Activated naive CD8-positive, alpha-beta T cell treated with anti-CD3 and anti-CD28 coated beads, Interleukin-2, amount 10 ng/mL, durations not matched to agents 7 days and 5 days (primary cell): ENCODE measurements at places on chromosomes 1 and 21.

GRCh38 chr1:230575886-230576500, 66.3 kb upstream of the COG2 start:
- DNase-seq = no peak

DNA sequence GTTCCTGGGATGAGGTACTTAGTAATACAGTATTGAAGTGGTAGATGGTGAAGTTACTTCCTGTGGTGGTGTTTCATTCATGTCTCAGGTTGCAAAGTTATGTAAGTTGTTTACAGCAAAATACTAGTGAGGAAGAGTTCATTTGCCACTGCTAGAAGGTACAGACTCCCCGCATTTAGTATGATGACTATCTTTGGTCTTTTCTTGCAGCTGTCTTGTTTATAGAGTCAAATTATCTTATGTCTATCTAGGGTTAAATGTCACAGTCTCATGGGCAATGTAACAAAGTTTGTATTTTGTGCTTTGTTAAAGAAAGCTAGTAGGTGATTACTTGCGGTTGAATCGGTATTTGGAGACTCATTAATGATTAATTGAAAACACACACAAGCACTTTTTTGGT, 50.2 kb downstream of the LRRC8D start:
- DNase-seq = no peak

GRCh38 chr1:54996869-54997710, 1.6 kb upstream of the BSND start:
- DNase-seq = no peak

DNA sequence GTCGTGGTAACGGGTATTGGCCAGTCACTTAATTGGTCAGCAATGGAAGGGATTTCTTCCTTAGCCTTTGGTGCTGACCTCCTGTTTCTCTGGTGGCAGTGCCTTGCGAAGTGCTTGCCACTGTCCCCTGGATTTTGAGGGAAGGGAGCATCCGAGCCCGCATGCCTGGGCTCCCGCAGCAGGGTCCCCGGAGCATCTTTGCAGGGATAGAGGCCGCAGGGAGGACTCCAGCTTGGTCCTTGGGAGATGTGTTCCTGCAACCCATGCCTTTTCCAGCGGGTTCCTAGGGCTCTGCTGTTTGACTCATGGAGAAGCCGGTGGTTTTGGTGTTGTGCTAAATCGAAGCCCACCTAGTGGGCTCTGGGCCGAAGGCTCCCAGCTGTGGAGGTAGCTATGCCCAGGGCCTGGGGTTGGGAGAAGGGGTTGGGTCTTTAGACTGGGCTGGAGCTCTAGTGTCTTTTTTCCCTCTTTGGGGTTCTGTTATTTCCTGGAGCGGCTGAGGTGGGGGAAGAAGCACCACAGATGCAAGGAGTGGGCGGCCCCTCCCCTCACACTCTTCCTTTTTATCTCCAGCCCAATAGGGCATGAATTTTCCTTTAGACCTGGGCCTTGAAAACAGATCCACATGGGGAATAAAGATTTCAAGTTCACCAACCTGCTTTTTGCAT, 39.0 kb downstream of the PIK3CD start:
- no peak for DNase-seq

DNA sequence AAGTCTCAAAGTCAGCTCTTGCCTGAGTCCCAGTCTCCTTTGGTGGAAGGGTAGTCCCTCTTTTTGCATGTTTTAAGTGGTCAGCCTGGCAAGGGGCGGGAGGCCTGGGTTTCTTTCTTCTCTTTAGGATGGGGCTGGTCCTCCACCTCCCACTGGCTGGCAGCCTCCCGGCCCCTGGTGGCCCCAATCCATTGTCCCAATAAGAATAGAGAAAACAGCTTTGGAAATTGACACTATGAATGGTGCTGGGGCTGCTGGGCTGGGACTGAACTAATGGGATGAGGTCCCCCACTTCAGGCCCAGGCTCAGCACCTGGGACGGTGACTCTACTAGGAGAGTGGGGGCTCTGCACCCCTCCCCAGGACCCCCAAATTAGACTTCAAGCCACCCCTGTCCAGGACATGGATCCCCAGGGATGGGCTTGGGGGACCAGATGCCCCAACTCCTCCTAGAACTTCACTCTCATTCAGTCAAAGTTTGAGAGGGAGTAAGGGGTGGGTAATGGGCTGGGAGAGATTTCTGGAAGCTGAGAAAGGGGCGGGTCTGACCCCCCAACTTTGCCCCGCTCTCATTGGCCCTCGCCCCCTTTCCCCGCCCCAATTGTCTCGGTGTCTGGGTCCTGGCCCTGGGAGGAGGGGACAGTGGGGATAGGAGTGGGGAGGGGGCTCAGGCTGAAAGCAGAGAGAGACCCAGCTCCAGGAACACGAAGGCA, 18.2 kb downstream of the SLC27A3 start:
- peak; percentile 25 for DNase-seq

- DNase-seq = no peak
These were observed 29.8 kb downstream of the MAPKAPK2 start for GRCh38 chr1:206714331-206715058.

DNA sequence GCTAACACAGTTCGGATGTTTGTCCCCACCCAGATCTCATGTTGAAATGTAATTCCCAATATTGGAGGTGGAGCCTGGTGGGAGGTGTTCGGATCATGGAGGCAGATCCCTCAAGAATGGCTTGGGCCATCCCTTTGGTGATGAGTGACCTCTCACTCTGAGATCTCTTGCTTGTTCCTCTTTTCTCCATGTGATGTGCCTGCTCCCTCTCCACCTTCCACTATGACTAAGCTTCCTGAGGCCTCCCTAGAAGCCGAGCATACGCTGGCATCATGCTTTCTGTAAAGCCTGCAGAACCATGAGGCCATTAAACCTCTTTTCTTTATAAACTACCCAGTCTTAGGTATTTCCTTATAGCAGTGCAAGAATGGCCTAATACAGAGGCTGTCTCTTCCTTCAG, 8.1 kb upstream of the PLA2G5 start:
- no peak for DNase-seq

- no peak for DNase-seq
These were observed 19.6 kb downstream of the CDKN2C start for GRCh38 chr1:50989694-50990093.

DNA sequence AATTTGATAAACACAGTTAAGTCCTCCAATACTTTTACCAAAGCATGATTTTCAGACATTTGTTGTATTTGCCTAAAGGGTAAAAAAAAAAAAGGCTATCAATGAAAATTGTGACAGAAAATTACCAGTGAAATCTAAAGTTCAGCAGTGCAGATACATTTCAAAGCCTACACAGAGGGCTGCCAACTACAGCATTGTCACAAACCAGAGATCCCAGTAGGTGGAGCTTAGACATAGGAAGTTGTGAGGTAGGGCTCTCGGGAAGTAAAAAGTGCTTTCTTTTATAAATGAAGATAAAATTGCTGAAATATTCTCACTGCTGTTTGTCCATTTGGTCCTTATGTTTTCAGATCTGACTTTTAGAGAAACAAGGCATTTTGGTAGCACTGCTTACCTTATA, 123.0 kb downstream of the DYRK1A start:
- DNase-seq = no peak

- no peak for DNase-seq
These were observed 5.8 kb downstream of the OLIG1 start for GRCh38 chr21:33075596-33076195.

GRCh38 chr1:94658221-94658620, 116.7 kb upstream of the F3 start:
- DNase-seq = no peak

DNA sequence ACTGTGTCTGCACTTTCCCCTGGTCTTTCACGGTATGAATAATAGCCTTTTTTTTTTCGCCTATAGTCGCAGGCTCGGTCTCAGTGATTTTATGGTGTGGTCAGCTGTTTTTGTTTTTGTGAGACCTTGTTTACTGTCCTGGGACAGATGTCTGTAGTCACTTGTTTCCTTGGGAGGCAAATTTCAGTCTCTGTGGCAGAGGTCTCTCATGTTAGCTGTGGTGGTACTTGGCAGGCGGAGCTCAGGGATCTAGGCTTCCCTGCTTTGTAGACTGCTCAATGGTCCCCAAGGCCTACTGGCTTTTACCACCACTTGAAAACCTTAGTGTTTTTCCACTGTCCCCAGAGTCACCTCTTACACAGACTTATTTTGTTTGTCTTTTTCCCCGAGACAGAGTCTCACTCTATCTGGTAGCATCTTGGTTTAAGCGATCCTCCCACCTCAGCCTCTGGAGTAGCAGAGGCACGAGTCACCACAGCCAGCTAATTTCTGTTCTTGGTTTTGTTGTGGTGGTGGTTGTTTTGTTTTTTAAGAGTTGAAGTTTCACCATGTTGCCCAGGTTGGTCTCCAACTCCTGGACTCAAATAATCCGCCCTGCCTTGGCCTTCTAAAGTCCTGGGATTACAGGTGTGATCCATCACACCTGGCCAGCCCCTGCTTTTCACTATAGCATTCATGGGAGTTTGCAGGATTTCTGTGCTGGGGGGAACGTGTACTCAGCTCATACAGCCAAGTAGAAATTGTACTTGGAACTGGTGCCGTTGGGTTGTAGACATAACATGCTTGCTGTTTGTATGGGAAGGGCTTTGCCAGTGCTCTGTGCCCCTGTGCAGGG, 10.3 kb downstream of the RNU1-2 start:
- DNase-seq = peak; percentile 27

GRCh38 chr1:44785029-44785380, 3.0 kb downstream of the BEST4 start:
- DNase-seq = no peak

DNA sequence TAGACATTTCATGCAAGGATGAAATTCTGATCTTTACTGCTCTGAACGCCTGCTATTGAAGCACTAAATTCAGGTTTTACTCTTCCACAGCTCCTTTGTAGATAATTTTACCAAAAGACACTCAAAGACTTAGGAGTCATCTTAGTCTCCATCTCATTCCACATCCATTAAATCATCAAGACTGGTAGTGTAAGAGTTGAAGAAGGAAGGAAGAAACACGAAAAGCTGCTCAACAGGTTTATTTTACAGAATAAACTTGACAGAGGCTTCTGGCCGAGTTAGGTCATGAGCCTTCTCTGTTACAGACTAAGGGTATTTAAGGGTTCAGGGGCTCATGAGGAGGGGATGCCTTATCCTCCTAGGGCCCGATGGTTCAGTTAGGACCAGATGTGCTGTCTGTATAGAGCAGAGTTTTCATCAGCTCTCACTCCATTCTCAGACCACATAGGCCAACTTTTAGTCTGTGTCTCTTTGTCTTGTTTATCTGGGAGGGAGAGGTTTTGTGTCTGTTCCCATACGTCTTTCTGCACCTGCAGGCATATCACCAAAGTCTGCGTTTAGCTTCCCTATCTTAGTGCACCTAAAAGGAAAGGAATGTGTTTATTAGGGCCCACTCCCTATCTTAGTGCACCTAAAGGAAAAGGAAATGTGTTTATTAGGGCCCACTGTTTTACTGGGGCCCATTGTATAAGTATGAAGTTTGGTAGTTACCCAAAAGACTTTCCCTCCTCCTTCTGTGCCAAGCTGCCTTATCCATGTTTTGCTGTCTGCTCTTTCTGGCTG, 57.4 kb upstream of the RGS18 start:
- no peak for DNase-seq

- no peak for DNase-seq
These were observed 35.8 kb upstream of the VCAM1 start for GRCh38 chr1:100683448-100684349.

GRCh38 chr1:30423570-30423969, 299.8 kb downstream of the MATN1 start:
- DNase-seq = no peak

- DNase-seq = no peak
These were observed 110.8 kb upstream of the ADGRL4 start for GRCh38 chr1:79117376-79117775.

DNA sequence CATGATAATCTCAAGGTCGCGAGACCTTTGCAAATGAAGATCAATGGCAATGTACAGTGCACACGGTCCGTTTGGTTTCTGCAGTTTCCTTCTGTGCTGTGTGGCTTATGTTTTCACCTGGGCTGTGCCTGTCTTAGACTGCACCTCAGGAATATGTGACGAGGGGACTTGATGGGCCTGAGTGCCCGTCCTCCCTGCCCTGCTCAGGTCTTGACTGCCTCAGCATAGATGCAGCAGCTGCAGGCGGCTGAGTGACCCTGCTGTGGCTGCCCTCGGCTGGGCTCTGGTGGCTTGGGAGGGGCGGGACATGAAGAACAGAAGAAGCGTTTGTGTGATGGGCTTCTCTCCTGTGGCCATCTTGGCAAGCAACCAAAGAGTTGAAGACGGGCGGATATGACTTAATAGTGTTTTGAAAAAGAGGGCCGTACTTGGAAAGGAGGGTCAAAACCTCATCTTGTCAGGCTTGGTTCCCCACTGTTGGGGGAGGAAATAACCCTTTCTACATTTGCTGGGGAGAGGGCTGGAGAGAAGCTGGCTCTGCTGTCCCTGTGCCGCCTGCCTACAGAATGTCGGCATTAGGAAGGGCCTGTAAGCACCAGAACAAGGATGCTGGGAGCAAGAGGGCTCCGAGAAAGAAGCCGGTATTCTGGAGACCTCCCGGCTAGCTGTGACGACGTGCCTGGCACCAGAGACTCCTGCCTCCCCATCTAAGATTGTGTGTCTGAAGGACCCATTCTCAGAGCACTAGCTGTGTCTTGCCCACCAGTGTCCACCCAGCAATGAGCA, 7.1 kb downstream of the MYBPHL start:
- DNase-seq = no peak

- DNase-seq = no peak
These were observed 285.6 kb downstream of the ASTN1 start for GRCh38 chr1:176878750-176879536.

- no peak for DNase-seq
These were observed 30.8 kb downstream of the RPL5 start for GRCh38 chr1:92862605-92863004.

DNA sequence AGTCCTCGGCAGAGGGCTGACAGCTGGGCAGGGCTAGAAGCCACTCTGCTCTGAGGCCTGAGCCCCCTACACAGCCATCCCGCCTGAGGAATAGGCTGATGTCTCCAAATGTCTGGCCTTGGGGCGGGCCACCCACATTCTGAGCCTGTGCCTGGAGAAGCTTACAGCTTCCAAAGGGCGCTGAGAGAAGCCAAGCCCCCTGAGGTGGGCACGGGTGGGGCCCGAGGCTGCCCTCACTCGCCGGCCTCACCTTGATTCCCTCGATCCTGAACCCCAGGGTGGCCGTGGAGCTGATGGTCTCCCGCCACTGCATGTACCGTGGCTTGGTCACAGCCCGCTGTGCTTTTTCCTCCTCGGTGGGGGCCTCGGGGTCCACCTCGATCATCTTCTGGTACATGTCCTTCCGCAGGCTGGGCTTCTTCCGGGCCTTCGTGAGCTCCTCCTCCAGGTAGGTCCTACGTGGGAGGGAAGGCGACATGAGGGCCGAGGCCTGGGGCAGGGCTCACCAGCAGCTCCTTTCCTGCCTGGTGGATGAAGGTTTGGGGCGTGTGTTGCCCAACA, 93.2 kb downstream of the STUM start:
- DNase-seq = peak; percentile 23

DNA sequence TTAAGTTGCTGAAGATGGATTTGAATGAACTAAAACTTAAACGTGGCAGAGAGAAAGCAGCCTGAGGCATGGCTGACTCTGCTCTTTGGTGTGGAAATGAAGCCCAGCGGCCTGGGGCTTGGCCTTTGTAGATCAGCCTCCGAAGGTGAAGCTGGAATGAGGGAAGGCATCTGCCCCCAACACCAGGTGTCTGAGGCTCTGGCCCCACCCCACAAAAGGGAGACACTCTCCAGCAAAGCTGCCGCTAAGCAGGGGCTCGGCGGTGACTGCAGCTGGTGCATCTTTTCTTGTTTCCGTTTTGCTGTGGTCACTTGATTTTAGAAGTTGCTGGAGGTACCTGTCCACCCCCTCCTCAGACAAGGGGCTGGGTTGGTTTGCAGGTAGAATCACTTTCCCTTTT, 38.2 kb upstream of the NID1 start:
- no peak for DNase-seq
